ENCODE measurements at places on chromosomes 1 and 21. TPM values are rescaled to one million over a fixed set of nuclear protein-coding genes. Genes with fewer than 3 reads are reported as not detected.

GRCh38 chr1:22817462-22817861 is 106.8 kb downstream of the EPHB2 start:
- DNase-seq, result peak; percentile 30

- DNase-seq, result peak; percentile 2
Observed at GRCh38 chr1:101407505-101408211, 170.8 kb downstream of the S1PR1 start.

GRCh38 chr1:90046635-90047034 is 51.7 kb downstream of the ZNF326 start:
- DNase-seq, result no peak

- no peak for DNase-seq
Observed at GRCh38 chr1:10693497-10694273, 102.8 kb downstream of the CASZ1 start.

DNA sequence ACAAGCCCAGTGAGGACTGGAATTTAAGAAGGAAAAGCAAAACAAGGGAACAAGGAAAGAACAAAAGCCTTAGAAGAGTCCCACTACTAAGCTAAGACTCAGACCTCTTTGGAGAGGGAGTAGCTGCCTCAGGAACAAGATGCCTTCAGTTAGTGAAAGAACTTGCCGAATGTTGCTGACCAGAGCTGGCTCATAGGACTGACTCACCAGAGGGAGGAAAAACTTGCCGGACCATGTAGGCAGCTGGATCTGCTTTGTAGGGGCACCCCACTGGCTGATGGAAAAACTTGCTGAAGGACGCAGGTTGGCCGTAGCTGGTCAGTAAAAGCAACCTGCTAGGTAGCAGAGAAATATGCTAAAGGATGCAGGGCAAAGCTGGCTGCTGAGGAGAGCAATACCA is 15.3 kb upstream of the ZSWIM5 start:
- no peak for DNase-seq

- DNase-seq, result no peak
Observed at GRCh38 chr1:245390975-245391374, 236.2 kb downstream of the KIF26B start.

DNA sequence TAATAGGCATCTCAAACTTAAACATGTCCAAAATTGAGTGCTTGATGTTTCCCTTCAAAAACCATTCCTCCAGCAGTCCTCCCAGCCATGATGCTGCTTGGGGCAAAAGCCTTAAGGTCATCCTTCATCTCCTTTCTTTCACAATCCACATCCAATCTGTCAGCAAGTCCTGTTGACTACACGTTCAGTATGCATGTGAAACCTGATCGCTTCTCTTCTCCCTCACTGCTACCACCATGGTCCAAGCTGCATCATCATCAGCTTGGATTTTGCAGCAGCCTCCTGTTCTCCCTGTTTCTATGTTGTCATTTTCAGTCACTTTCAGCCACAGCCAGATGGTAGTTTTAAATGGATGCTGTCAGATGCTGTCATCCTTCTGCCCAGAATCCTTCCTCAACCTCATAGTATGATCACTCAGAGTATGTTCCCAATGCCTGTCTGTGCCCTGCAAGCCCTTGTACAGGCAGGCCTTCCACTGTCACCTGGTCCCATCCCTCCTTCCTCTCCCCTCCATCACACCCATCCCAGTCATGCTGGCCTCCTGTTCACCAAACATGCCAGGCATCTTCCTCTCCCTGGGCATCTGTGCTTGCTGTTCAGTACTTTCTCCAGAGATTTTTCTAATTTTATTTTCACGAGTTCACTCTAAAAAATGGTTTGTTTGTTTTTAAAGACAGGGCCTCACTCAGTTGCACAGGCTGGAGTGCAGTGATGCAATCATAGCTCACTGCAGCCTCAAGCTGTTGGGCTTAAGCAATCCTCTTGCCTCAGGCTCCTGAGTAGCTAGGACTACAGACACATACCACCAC is 66.0 kb downstream of the SYDE2 start:
- DNase-seq, result peak; percentile 70

DNA sequence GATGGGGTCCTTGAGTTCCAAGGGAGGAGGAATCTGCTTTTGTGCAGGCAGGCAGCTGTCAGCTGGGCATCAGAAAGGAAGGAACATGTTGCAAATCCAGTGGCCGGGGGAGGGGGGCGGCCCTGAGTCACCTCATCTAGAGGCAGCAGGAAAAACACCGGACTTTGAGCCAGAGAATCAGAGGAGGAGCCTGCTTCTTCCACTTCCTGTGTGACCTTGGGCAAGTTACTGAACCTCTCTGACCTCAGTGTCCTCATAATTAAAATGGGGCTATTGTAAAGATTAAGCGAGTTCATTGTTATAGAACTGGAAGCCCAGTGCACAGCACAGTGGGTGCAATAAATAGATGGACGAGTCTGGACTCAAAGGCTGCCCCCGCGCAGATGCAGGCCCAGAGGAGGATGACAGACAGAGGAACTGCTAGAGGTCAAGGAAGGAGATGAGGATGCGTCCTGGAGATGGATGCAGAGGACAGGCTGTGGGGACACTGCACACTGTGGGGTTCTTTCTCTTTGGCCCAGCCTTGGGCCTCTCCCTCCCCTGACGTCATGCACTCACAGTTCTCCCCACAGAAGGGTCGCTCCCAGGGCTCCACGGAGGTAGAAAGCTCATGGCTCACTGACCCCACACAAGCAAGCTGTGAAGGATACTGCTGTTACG is 714.3 kb downstream of the MATN1 start:
- DNase-seq, result no peak

DNA sequence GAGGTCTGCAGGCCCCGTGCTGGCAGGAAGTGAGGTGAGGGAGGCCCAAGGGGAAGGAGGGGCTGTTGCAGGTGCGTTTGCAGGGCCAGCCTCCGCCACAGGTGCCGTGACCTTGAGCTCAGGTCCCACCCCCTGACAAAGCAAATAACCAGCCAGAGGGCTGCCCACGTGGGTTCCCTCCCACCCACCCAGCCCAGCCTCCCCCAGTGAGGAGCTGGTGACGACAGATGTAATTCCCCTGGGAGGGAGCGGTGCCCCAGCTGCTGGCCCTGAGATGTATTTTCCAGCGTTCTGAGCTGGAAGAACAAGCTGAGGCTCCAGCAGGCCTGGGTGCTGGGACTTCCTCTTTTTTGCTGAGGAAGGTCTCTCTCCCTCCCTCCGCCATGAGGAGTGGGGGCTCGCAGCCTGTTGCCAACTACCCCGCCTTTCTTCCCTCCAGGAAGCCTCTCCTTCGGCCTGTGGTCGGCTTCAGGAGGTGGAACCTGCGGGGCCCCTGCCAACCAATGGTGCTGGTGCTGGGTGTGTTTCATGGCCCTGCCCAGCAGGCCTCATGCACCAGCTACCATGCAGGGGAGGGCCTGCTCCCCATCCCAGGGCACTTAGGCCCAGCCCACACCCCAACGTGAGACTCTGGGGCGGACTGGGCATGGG is 153.2 kb downstream of the PRDM16 start:
- DNase-seq, result no peak

DNA sequence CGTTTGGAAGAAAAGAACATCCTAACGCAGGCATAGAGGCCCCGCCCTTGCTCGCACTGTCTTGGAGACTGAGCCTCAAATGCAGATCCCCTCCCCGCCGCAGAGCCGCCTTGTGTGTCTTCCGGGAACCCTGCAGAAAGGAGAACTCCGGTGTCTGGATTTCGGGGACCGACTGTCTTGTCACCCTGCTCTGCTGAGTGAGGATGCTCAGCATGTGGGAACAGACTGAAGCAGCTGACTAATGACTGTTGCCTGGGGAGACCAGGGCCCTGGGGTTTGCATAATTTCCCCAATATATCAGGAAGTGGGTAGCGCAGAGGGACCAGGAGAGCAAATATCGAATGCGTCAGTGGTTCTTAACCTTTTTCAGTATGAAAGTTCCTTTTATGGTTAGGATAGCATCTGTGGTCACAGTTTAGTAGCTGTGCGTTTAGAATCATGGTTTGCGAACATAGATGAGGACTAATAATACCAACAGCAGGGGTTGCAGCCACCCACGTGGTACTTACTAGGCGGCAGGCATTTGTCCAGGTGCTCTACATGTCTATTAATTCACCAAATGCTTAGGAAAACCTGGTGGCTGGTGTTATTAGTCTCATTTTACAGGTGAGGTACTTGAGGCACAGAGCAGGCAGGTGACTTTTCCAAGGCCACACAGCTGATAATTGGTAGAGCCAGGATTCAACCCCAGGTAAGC is 14.3 kb downstream of the GPR137B start:
- DNase-seq, result no peak

- DNase-seq, result peak; percentile 92
Observed at GRCh38 chr1:182087719-182088350, 26.3 kb upstream of the ZNF648 start.

- peak; percentile 99 for DNase-seq
Observed at GRCh38 chr1:8097077-8097799, 71.1 kb upstream of the ERRFI1 start.

DNA sequence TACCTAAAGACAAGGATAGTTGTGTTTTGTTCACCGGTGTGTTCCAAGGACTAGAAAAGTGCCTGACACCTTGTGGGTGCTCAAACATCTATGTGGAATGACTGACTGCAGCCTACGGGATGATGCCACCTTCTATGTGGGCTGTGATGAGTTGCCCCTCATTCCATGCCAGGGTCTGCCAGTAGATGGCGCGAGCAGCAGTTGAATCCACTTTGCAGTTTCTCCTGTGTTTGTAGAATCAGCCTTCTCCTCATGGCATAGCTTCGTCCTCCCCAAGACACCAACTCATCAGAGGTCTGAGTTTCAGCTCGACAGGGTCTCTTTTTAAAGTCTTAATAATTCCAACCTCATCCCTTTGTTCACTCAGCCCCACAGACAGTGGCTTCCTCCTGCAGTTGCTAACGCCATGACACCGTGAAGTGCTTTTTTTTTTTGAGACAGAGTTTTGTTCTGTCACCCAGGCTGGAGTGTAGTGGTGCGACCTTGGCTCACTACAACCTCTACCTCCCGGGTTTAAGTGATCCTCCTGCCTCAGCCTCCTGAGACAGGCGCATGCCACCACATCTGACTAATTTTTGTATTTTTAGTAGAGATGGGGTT is 133.7 kb downstream of the CAPN8 start:
- no peak for DNase-seq

DNA sequence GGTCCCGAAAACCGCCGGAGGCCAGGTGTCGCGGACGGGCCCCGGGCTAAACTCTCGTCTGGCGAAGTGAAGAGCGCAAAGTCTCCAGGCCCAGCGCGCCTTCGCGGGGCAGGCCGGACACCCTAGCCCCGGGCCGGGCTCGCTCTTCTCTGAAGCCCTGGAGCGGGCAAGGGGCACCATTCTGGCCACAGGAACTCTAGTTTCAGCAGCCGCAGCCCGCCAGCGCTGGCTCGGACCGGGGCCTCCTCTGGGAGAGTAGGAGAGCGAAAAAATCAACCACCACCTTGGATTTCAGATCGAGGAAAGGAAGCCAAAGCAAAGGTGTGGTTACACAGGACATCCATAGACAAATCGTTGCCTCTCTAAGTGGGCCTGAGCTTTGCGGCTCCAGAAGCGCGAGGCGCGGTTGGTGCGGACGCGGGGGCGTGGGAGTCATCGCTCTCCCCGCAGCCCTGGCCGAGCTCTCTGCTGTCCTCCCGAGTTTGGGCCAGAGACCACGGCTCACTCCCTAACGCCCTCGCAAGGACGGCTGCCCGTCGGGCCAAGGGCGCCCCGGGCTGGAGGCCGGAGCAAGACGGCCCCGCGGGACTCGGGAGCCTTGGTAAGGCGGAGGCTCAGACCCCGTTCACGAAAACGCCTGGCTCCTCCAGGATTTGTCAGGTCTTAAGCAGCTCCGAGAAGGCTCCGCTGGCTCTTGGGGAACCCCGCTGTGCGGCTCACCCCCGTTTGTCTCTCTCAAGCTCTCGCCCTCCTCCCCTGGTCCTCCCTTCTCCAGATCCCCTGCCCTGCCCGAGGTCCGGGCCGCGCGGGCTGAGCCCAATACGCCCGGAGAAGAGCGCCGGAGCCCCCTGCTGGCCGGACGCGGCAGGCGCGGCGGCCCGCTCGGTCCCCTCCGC is 132.9 kb upstream of the DPYD start:
- DNase-seq, result peak; percentile 69

GRCh38 chr1:218494449-218494852 is 149.3 kb downstream of the TGFB2 start:
- no peak for DNase-seq

DNA sequence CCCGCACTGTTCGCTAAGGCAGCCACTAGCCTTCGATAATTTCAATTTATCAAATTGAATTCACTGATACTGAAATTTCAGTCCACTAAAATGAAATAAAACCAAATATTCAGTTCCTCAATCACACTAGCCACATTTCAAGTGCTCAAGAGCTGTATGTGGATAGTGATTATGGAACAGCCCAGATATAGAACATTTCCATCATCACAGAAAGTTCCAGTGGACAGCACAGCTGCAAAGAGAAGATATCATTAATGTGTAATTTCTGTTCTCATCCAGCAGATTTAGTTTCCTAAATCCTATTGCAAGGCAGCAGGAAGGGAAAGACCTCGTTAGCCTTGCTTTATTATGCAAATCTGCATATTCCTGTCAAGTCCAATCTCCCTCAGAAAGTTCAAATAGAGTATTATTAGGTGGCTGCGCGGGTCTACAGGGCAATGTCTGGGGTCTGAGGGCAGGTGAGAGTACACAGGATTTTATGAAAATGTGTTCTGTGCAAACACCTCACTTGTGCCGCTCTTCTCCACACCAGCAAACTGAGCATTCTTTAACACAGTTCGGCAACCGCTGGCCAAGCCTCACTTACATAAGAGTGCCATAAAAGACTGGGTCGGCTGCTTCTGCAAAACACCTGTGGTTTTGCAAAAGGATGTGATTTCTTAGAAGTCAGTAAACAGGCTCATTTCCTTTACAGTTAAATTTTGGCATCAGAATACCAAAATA is 22.4 kb downstream of the CAPZB start:
- no peak for DNase-seq

Gene KCNJ9
- total RNA-seq, result not detected

Gene LRRC38
- total RNA-seq, result not detected

Gene KCNK1
- 15.4 TPM for total RNA-seq

Data from foreskin keratinocyte (primary cell).